ENCODE measurements at places on chromosomes 6 and 20. TPM values are rescaled to one million over a fixed set of nuclear protein-coding genes. Genes with fewer than 3 reads are reported as not detected.

DNA sequence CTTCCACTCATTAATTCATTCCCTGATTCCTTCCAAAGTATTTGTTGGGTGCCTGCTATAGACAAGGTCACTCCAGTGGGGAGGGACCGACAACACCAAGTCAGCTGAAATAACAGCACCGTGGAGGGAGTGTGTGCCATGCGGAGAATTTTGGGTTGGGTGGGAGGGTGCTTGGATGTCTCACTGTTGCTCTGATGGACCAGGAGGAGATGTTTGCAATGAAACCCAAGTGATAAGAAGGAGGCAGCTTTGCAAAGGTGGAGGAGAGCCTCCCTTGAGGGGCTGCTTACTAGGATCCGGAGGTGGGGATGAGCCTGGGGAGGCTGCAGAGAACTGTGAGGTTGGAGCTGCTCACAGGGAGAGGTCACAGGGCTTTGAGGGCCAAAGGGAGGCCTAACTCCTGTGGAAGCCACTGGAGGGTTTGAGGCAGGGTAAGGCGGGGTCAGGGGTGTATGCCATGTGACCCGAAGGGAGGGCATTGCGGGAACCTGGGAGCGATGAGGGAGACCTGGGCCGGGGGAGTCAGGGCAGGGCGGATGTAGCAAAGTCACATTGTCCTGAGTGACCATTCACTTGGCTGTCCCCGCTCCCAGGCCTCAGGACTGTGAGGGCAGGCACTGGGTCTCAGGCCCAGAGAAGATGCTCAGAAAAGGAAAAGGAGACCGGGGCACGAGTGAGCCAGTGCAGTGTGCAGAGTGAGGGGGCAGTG is 124.5 kb downstream of the PHACTR3 start:
- no peak overlapping the region for H3K27ac ChIP-seq
- H3K4me1 ChIP-seq: no peaks in the 10 kb centered on the region
- H3K27me3 ChIP-seq: peaks cover 40% of the 10 kb centered on the region
- DNase-seq: no peak
- H3K4me3 ChIP-seq: no peak overlapping the region

DNA sequence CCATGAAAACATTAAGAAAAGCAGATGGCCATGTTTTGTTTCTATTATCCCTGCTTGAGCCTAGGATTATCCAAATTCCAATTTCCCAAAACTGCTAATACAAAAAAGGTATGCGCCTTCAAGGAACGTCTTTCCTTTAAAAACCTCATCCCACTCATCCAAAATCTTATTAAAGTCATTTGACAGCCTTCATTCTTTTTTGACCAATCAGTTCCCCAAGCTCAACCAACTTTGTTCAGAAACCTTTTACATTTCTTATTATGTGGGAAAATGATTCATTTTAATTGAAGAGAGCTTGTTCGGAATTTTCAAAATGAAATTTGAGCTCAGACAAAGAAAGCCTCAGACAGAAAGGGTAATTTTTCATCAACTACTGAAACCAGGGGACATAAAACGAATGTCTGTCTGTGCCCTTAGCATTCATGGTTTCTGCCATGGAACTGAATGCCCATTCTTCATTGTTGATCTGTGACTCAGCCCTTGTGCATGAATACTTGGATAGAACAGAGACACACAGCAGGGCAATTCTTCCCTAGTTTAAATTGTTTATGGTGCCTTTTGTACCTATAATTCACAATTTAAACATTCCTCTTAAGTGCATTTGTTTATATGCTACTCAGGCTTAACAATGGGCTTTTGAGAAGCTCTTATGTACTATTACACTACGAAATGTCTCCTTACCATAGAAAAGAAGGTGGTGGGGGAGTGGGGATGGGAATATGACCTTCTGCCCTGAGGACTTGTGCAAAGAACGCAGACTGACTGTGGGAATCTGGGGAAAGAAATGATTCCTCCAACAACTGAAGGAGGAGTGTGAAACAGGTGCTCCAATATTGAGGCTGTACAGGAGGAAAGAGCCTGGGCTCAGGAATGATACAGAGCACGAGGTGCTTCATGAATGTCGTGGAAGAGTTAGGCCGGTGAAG is 49.8 kb upstream of the ERVFRD-1 start:
- no peaks in the 10 kb centered on the region for H3K36me3 ChIP-seq
- no peak overlapping the region for H3K4me3 ChIP-seq
- H3K27ac ChIP-seq: no peak overlapping the region
- no peaks in the 10 kb centered on the region for H3K27me3 ChIP-seq
- no peak for DNase-seq

The NKX2-4 gene
- 0.11 TPM for total RNA-seq

DNA sequence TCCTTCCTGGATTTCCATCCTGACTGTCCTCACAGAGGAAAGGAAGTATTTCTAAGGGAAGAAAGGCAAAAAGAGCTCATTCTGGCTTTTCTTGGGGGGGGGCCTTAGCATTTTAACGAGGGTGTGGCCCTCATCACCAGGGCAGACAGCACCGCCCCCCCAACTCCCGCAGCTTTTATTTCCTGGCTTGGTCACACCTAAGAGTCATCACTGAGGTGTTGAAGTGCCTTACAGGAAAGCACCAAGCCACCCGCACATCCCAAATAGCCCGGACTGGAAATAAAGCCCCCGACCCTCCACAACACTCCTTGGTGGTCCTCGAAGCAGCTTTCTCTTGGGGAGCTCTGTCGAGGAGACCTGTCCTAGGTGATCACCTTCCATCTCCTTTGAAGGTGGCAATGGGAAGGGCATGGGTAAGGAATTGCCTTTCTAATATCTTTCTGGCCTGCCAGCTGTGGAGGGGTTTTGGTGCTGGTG is 1.3 kb downstream of the PTK7 start:
- peak overlapping the region; percentile 84 for H3K4me3 ChIP-seq
- H3K36me3 ChIP-seq: no peaks in the 10 kb centered on the region
- peak overlapping the region; percentile 69 for H3K27ac ChIP-seq
- no peak for DNase-seq
- peaks cover 30% of the 10 kb centered on the region for H3K4me1 ChIP-seq
- H3K27me3 ChIP-seq: no peaks in the 10 kb centered on the region

The PRSS35 gene
- 3.1 TPM for total RNA-seq

DNA sequence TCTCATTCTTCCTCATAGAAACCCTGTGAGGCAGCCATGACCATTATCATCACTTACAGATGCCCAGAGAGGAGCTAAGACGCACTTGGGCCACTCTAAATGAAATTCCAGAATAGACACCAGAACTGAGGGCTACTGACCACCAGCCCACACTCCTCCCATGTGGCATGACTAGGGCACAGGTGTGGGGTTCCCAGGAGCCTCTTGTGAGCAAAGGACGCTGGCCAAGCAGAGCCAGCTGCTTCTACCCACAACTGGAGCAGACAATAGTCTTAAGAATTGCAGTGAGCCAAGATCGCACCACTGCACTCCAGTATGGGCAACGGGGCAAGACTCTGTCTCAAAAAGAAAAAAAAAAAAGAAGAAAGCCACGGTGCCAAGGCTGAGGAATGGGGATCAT is 10.0 kb downstream of the AHCY start:
- H3K4me1 ChIP-seq: peaks cover 2% of the 10 kb centered on the region
- H3K36me3 ChIP-seq: peaks cover 73% of the 10 kb centered on the region
- H3K27me3 ChIP-seq: no peaks in the 10 kb centered on the region
- H3K4me3 ChIP-seq: no peak overlapping the region
- no peak for DNase-seq

The PGC gene
- total RNA-seq: 0.62 TPM

The ADGB gene
- not detected for total RNA-seq

- H3K4me1 ChIP-seq: no peaks in the 10 kb centered on the region
- peaks cover 23% of the 10 kb centered on the region for H3K36me3 ChIP-seq
- no peak for DNase-seq
- no peaks in the 10 kb centered on the region for H3K27me3 ChIP-seq
Observed at GRCh38 chr6:141403103-141403502, 729.6 kb upstream of the GJE1 start.

GRCh38 chr6:25629198-25629576 is 22.8 kb upstream of the SCGN start:
- no peak overlapping the region for H3K4me3 ChIP-seq
- H3K27me3 ChIP-seq: no peaks in the 10 kb centered on the region
- H3K4me1 ChIP-seq: peaks cover 39% of the 10 kb centered on the region

The SDHAF4 gene
- 20.0 TPM for total RNA-seq

DNA sequence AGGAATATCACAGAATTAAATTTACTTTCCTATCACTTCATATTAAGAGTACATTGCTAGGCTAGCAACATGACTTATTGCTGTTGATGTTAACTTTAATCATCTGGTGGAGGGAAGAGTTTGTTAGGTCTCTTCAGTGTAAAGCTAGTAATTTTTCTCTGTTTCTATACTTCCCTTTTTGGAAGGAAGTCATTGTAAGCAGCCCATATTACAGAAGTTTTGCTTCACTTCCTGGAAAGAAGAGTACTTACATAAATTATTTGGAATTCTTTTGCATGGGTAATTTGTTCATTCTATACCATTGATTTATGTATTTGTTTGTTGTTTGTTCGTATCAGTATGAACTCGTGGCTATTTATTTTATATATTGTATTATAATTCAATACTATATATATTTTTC is 405.2 kb downstream of the RFPL4B start:
- DNase-seq: no peak
- no peaks in the 10 kb centered on the region for H3K4me1 ChIP-seq
- no peak overlapping the region for H3K4me3 ChIP-seq
- no peaks in the 10 kb centered on the region for H3K27me3 ChIP-seq
- no peak overlapping the region for H3K27ac ChIP-seq

- peaks cover 33% of the 10 kb centered on the region for H3K27me3 ChIP-seq
- no peaks in the 10 kb centered on the region for H3K36me3 ChIP-seq
- H3K4me3 ChIP-seq: no peak overlapping the region
- H3K27ac ChIP-seq: no peak overlapping the region
Observed at GRCh38 chr6:107636486-107636885, 146.6 kb downstream of the SOBP start.

DNA sequence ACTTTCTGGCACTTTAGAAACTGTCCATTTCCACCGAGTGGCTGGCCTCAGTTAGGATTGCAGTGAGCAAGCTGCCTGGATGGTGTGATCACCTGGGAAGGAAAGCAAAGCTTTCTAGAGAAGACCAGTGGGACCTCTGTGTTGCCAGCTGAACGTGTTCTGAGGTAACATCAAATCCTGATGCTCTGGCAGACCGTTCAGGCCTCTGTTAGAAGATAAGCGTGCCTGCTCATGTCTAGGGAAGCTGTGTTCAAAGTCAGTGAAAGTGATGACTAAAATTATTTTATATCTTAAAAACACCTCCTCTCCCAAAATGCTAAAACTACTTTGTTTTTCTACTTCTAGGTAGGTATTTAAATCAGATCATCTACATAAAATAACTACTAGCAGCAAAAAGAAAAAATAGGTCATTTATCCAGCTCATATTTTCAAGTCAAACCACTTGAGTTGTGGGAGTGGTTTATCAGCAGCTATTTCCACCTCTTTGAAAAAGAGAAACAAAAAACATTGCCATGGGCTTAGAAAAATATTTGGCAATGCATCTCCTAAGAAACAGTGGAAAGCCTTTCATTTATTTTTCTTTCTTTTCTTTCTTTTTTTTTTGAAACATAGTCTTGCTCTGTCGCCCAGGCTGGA is 54.8 kb downstream of the CEP43 start:
- no peak for DNase-seq
- H3K4me3 ChIP-seq: no peak overlapping the region
- H3K4me1 ChIP-seq: peaks cover 13% of the 10 kb centered on the region
- no peaks in the 10 kb centered on the region for H3K27me3 ChIP-seq
- no peak overlapping the region for H3K27ac ChIP-seq

The HDGFL1 gene
- not detected for total RNA-seq

DNA sequence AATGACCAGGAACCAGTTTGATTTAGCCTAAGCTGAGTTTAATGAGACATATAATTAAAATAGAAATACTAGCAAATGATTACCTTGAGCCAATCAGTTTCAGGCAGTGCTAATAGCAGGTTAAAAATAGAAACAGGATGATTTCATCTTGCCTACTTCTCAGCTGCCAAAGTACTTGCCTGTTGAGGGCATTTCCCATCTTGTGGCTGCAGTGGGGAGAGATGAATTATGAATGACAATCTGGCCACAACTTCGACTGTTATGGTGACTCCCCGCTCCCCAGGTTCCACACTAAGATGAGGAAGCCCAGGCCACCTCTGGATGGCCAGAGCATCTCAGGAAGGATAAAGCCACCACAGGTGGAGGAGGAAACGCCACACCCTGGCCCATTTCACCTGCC is 31.3 kb downstream of the MBOAT1 start:
- no peaks in the 10 kb centered on the region for H3K4me1 ChIP-seq
- H3K27ac ChIP-seq: no peak overlapping the region
- H3K27me3 ChIP-seq: no peaks in the 10 kb centered on the region
- no peak overlapping the region for H3K4me3 ChIP-seq
- DNase-seq: no peak

GRCh38 chr6:38159596-38159995 is 340.1 kb downstream of the ZFAND3 start:
- no peak overlapping the region for H3K4me3 ChIP-seq
- no peaks in the 10 kb centered on the region for H3K4me1 ChIP-seq
- H3K27ac ChIP-seq: peak overlapping the region; percentile 4
- no peaks in the 10 kb centered on the region for H3K27me3 ChIP-seq

- H3K4me3 ChIP-seq: no peak overlapping the region
- no peaks in the 10 kb centered on the region for H3K27me3 ChIP-seq
- H3K4me1 ChIP-seq: peaks cover 28% of the 10 kb centered on the region
- no peak for DNase-seq
- no peaks in the 10 kb centered on the region for H3K36me3 ChIP-seq
Observed at GRCh38 chr20:4488407-4489339, 233.0 kb upstream of the PRND start.

DNA sequence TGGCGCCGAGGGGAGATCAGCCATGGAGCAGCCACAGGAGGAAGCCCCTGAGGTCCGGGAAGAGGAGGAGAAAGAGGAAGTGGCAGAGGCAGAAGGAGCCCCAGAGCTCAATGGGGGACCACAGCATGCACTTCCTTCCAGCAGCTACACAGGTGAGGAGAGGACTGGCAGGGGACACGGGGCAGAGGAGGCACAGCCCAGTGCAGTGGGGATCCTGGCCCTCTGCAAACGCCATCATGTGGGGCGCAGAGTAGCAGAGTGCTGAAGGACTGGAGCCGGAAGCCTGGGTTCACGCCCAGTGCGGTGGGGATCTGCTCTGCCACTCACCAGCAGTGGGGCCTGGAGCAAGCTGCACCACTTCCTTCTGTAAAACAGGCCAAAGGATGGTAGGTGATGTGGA is 41.1 kb upstream of the FANCE start:
- H3K27ac ChIP-seq: peak overlapping the region; percentile 35
- H3K4me1 ChIP-seq: peaks cover 11% of the 10 kb centered on the region
- no peak overlapping the region for H3K4me3 ChIP-seq
- DNase-seq: no peak
- H3K36me3 ChIP-seq: no peaks in the 10 kb centered on the region

Data from WTC11 (cell line).